NCI-H1436 (cell line): ENCODE measurements at places on chromosomes 4 and X.
A peak's percentile ranks its signal among the peaks of the same experiment; 100 is the strongest.

DNA sequence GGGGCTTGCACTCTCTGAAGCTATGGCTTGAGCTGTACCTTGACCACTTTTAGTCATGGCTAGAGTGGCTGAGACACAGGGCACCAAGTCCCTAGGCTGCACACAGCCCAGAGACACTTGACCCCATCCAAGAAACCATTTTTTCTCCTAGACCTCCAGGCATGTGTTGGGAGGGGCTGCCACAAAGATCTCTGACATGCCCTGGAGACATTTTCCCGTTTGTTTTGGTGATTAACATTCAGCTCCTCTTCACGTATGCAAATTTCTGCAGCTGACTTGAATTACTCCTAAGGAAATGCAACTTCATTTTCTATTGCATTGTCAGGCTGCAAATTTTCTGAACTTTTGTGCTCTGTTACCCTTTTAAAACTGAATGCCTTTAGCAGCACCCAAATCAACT, 142.6 kb downstream of the TECRL start:
- no peak for DNase-seq

- no peak for DNase-seq
Measured at GRCh38 chr4:81913427-81913879, 441.7 kb upstream of the RASGEF1B start.

GRCh38 chrX:20988804-20989203, 385.4 kb upstream of the CNKSR2 start:
- no peak for DNase-seq

GRCh38 chr4:37453281-37453998, 208.9 kb downstream of the NWD2 start:
- no peak for DNase-seq

DNA sequence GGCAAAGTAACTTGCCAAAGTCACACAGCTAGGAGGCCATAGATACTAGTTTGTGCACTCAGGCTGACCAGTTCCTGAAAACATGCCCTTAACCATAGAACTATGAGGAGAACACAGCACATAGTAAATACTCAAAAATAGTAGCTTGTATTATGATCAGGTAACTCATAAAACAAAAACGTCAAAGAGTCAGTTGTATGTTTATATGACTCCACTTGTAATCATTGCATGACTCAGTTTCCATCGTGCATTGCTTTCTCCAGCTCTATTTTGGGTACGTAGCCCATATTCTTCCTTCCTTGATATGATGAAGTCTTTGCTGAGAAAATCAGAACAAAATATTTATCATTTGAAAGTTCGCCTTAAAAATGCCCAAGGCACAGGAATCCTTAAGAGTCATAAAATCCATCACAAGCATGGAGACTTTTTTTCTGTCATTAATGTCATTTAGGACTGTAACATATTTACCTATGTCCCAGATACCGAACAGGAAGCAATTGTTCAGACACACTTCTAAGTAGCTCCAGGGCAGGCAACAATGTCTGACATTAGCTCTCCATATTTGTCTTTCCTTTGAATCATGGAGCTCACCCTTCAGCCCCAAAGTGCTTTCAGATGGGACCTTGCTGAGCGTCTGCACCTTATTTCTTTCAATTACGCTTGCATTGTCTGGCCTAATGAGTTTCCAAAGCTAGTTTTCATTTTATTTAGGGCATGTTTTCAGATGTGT, 11.2 kb upstream of the MID1 start:
- no peak for DNase-seq

DNA sequence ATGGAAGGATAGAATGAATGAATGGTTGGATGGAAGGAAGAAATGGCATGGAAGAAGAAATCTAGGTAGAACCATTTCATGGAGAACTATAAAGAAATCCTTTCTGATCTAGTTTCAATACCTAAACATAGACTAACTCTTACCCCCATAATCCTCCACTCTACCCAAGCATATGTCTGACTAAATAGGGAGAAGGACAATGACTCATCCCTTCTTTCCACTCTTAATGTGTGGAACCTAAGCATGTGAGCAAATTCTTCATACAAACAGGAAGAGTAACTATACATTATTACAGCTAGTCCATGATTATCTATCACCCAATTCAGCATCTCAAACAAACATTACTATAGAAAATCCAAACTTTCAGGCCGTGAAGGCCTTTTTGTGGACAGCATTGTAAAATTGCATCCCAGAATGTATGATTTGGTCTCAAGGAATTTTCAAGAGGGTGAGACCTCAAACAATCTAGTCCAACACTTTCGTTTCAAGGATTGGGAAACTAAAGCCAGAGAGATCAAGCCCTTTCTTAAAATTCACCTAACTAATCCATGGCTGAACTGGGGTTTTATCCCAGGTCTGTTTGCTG, 11.2 kb downstream of the C1QTNF7 start:
- no peak for DNase-seq

- no peak for DNase-seq
Measured at GRCh38 chrX:136745215-136746173, 35.2 kb downstream of the ARHGEF6 start.

DNA sequence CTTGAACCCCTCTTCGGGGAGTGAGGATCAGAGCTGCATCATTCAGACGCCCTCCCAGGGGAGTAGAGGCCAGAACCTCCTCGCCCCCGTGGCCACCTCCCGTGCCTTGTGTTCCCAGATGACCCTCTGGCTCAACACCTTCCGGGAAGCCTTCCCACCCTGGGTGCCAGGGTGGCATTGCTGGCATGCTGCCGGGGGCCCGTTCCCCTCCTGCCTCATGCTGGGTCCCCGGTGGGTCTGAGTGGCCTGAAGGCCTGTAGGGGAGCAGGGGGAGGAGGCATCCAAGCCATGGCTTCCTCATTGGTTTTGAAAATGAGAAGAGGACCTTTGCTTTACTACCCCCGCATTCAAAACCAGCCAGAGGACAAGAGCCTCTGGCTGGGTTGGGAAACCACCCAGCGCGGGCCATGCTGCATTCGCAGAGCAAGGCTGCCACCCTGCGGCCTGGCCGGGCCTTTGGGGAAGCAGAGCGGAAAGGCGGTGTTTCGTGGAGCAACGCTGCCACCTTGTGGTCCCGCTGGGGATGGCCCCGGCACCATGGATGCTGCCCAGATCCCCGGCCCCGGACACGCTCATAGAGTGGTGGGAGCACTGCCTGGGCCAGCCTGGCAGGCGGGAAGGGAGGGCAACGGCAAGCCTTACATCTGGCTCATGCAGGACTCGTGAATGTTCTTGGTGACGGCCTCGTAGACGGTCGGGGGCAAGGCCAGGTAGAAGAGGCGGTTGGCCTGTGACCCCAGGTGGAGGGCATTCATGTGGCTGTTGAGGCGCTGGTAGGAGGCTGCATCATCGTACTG, 11.9 kb downstream of the G6PD start:
- DNase-seq, result peak; percentile 89

- DNase-seq, result no peak
Measured at GRCh38 chr4:5753766-5754528, 42.9 kb downstream of the EVC start.

- no peak for DNase-seq
Measured at GRCh38 chr4:78693777-78694456, 82.2 kb upstream of the BMP2K start.

DNA sequence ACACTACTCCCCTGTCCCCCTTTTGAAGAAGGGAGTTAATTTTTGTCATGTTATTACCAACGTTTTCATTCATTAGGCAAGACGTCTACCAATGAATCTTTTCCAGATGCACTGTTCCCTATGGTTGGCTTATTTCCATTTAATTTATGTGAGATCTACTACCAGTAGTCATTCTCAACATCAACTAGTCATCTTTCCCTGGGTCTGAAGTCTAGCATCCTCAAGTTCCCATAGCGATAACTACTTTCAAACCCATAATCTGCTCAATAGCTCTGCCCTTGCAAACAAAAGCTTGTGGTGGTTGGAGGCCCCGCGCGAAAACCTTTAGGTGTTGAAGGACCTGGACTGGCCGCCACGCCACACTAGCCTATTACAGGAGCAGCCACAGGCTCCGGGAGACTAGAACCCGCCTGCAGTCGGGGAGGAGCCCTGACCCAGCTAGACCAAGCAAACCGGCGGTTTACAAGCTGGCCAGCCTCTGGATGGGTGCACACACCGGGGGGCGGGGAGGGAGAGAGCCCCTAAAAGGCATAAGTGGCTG, 746 bp downstream of the PPAT start:
- DNase-seq, result peak; percentile 26

DNA sequence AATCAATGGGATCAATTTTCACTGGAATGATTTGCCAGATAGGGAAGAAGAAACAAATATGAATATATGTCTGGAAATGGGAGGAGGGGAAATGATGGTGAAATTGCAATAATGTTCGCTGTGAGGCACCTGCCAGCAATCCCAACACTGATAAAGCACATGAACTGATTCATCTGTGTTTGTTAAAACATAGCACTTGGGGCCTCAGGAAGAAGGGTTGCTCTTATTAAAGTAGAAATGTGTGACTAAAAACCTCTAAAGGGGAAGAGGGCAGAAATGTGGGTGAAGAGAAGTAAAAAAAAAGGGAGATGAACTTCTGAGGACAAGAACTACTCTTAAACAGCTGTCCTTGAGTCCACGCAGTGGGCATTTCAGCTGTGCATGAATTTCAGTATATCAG, 101.4 kb downstream of the C4orf51 start:
- no peak for DNase-seq

DNA sequence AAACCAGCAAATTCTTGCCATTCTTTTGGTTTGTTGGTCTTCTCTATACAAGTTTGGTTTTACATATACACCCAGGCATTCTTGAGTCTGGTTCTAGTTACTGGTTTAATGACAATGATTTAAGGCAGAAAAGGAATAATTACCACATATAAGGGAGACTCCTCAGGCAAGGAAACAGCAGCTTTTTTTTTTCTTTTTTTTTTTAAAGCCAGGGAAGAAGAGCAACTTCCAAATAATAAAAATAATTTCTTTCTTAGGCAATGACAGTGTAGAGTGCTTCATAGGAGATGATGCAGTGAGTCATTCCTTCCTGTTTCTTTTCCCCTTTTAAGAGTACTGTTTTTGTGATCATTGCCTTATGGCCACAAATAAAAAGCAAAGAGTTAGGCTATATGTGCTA, 289.7 kb downstream of the DKK2 start:
- DNase-seq, result no peak

- DNase-seq, result no peak
Measured at GRCh38 chr4:56430203-56430602, 5.2 kb downstream of the PPAT start.

DNA sequence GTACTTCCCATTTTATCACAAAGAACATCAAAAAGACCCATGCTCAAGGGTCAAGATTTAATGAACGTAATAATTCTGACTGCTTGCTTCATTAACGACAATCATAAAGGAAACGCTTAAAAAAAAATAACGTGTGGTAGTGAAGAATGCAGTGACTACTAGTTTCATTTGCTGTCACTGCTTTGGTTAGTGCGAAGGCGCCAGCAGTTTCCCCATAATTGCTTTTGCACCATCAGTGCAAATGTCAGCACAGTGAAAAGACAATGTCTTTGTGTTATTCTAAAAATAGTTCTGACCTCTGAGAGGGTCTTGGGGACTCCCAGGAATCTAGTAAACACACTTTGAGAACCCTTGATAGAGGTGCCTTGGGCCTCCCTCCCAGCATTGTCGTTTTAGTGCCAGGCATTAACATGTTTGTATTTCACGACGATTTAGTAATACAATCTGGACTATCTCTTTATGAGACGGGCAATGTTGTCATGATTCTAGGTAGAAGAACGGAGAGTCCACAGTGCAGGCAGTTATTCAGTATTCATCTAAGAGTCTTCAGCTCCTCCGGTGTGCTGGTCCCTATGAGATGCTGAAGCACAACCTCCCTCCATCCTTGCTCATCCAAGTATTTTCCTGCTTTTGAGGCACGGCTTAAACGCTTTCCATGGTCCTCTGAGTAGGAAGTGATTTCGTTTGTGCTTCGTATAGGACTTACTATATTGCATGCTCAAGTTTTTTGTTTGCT, 71.0 kb downstream of the AFF1 start:
- DNase-seq, result no peak

- DNase-seq, result no peak
Measured at GRCh38 chr4:71186566-71187403, 152.0 kb upstream of the SLC4A4 start.

DNA sequence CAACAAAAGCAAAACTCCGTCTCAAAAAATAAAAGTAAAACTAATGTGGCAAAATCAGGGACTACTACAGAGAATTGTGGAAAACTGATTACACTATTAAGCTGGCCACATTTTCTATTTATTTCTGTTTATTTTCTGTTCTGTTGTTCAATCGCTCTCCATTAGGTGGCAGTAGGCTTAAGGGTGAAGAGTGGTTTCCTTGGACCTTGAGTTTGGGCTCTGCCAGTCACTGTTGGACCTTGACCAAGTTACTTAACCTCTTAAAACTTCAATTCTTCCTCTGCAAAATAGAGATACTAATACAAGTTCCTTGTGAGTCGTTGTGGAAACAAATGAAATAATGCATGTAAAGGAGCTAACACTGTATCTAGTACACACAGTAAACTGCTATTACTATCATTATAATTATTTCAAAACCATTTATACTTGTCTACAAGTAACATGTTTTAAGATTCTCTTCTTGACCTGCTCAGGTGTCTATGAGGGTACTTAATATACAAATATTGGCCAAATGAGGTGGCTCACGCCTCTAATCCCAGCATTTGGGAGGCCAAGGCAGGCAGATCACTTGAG, 15.2 kb downstream of the HSD17B11 start:
- peak; percentile 4 for DNase-seq

GRCh38 chrX:140190441-140191108, 225.3 kb upstream of the CXorf66 start:
- no peak for DNase-seq

DNA sequence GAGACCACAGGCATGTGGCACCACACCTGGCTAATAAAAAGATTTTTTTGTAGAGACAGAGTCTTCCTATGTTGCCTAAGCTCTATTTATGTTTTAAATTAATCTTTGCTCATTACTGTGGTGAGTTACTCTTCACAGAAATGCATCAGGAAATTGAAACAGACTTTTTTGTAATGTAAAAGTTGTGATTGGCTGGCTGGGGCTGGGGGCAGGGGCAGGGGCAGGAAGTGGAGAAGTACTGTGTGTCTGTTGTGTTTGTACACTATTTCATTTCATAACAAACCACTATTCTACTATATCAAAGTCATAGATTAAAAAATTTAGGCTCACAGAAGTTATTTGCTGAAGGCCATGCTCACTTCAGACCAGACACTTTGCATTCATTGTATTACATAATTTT, 19.1 kb upstream of the ABRAXAS1 start:
- no peak for DNase-seq

DNA sequence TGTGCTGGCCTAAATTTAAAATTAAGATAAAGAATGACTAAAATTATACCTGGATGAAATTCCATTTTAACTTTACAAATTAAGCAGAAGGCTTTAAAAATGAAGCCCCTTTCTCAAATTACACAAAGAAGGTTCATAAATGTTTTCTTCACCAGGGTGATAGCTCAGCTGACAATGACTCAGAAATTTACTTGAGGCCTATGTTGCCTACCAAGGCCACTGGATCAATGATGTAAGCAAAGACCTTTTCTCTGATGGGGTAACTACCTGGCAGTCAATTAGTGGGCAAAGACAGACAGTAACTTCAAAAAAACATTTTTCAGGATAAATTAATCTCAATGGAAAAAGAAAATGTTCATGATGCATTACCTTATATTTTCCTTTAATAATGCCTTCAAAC, 23.9 kb upstream of the GPR34 start:
- no peak for DNase-seq
